ENCODE measurements at places on chromosomes 2 and 18.

DNA sequence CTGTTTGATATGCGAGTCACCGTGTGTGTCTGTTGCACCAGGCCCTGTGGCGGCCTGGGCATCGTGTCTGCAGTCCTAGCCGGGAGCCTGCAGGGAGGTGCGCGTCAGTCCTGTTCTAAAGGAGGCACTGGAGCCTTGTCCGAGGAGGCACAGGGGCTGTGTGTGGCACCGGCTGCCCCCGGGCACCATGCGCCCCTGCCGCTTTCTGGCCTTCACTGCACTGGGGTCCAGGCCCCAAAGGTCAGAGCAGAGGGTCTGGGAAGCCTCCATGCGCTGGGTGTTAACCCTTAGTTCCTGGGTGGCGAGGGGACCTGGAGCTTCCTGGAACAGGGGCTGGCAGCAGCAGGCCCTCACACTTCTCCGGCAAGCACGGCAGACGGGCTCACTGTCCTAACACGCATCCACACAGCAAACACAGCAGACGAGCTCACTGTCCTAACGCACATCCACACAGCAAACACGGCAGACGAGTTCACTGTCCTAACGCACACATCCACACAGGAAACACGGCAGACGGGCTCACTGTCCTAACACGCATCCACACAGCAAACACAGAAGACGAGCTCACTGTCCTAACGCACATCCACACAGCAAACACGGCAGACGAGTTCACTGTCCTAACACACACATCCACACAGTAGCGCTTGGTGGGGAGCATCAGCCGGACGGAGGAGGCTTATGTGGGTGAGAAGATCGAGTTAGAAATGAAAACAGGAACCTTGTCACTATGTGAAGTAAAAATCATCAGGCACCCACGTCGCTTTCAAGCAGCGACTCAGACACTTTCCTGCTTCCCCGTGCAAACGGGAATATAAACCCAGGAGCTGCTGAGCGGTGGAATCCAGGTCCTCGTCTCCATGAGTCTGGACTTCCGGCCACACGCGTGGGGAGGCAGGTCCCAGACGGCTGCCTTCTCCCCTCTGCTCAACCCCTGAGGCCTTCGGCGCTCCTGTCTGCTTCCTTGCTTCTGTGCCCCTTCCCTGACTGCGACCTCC, 65.3 kb downstream of the TPO start:
- no peak for DNase-seq

- no peak for DNase-seq
Observed at GRCh38 chr18:27276886-27277285, 91.8 kb upstream of the CHST9 start.

- peak; percentile 76 for DNase-seq
Observed at GRCh38 chr18:77899972-77900754, 650.5 kb downstream of the GALR1 start.

DNA sequence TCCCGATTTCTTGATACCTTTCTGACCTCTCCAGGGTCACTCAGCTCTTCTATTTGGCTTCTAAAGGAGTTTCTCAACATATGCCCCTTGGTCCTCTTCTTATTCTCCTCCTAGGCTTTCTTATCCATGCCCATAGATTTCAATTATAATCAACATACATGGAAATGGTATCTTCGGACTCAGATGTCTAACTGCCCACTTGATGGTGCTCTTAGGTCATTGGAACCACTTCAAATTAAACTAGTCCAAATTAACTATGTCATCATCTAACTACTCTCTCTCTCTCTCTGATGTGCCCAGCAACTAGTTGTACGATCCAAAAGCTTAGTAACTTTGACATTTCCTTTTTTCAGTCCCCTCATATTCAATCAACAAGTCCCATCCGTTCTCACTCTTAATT, 43.2 kb upstream of the GPR75 start:
- DNase-seq: no peak

DNA sequence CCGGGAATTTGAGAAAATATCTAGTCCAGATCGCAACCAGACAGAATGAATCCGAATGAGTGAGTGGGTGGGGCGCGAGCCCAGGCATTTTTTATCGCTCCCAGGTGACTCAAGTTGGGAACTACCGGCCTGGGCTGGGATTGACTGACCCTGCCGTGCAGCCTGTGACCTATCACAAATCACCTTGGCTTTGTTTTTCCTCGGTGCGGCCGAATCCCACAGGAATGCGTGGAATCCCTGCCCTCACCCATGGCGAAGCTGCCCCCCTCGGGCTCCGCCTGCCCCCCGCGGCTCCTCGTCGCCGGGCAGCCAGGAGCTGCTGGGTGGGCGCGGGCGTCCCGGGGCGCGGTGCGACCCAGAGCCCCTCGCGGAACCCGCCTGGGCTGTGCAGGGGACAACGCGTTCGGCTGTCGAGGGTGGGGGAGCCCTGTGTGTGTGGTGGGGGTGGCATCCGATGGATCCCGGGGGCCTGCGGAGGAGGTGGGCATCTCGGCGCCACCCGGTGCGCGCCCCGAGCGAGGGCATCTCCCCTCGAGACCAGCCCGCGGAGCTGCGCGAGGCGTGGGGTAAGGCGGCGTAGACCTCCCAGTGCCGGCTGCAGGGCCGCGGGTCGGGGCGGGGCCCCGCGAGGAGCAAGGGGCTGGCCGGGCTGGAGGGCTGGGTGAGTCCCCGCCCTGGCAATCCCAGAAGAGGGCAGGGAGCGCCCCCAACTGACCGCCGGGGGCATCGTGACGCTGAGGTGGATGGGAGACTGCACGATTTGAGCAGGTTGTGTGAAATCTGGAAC, 16.5 kb downstream of the B3GNT7 start:
- peak; percentile 86 for DNase-seq

- DNase-seq: no peak
Observed at GRCh38 chr2:223040527-223040926, 11.5 kb upstream of the KCNE4 start.

DNA sequence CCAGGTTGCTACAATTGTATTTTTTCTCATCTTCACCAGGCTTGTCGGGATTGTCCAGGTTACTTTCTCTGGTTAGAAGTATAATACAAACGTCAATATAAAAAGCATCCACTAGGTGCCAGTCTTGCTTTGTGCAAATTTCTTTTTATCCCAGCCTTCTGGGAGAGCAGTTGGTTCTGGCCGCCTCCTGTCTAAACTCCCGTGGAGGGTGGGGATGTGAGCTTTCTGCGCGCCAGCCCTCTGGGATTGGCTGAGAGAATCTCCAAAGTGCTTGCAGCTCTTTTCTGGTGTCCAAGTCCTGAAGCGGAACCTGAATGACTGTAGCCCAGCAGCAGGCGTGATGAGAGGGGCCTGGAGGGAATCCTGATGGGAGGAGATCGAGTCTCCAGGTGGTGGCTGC, 22.4 kb upstream of the TOGARAM2 start:
- peak; percentile 50 for DNase-seq

DNA sequence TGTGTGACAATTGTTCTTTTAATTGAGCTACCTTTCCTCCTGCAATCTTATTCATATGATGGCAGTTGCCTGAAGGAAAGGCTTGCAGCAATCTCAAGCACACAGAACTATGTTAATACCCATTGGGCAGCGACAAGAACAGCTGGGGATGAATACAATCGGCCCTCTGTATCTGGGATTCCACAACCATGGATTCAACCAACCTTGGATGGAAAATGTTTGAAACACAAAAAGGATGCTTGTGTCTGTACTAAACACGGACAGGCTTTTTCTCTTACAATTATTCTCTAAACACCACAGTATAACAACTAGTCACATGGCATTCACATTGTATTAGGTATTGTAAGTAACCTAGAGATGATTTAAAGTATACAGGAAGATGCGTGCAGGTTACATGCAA, 256.1 kb upstream of the SIX2 start:
- DNase-seq: no peak

- no peak for DNase-seq
Observed at GRCh38 chr2:237304763-237305514, 109.0 kb downstream of the COL6A3 start.

GRCh38 chr2:161232571-161232970, 72.3 kb downstream of the TANK start:
- no peak for DNase-seq

DNA sequence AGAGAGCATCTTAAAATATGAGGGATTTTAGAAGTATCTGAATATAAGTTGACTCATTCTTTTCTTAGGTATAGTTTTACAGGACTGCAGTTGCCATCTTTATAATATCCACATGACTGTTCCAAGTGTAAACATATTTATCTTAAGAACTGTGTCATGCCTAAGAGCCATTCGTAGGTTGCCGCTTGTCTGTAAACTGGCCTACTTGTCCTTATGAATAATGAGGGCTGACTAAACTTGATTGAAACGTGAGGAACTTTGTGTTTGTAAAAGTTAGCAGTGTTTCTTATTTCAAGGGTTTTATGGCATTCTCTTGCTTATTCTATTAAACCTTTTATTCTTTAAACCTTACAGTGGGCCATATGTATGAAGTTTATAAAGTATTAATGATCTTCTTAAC, 99.6 kb downstream of the MAP3K20 start:
- DNase-seq: no peak

GRCh38 chr2:102971701-102972100, 209.9 kb downstream of the TMEM182 start:
- no peak for DNase-seq

DNA sequence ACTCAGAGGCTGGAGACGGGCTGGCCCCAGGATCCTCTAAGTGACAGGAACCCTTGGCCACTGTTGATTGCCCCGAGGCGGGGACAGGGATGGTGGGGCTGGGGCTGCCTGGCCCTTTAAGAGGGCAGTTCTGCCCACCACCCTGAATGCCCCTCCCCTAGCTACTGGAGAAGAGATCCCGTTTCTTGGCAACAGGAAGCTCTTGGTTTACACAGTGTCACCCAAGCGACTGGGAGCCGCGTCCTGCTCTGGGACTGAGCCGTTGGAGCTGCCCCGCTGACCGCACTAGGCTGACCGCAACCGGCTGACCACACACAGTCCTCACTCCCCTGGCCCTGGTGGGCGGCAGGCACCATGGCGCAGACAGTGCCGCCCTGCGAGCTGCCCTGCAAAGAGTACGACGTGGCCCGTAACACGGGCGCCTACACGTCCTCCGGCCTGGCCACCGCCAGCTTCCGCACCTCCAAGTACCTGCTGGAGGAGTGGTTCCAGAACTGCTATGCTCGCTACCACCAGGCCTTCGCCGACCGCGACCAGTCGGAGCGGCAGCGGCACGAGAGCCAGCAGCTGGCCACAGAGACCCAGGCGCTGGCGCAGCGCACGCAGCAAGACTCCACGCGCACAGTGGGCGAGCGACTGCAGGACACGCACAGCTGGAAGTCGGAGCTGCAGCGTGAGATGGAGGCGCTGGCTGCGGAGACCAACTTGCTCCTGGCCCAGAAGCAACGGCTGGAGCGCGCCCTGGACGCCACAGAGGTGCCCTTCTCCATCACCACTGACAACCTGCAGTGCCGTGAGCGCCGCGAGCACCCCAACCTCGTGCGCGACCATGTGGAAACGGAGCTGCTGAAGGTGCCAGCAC, at the start of gene TEKT4:
TSS of gene TEKT4 (plus strand) at position 205 of the 862 bp plus-strand sequence. CDS start at position 355, 150 bp downstream.
- no peak for DNase-seq

- DNase-seq: no peak
Observed at GRCh38 chr18:48944634-48945033, 6.1 kb downstream of the SMAD7 start.

GRCh38 chr2:178884440-178884839, 77.2 kb upstream of the TTN start:
- DNase-seq: no peak

GRCh38 chr2:146079216-146079615, 1559.3 kb upstream of the ZEB2 start:
- no peak for DNase-seq

- DNase-seq: no peak
Observed at GRCh38 chr18:26919627-26920026, 54.1 kb upstream of the AQP4 start.

- DNase-seq: no peak
Observed at GRCh38 chr2:30191819-30192271, 39.5 kb upstream of the LBH start.

GRCh38 chr2:16656784-16657391, 8.7 kb downstream of the CYRIA start:
- DNase-seq: no peak

- DNase-seq: no peak
Observed at GRCh38 chr2:173240083-173240482, 114.6 kb upstream of the CDCA7 start.

DNA sequence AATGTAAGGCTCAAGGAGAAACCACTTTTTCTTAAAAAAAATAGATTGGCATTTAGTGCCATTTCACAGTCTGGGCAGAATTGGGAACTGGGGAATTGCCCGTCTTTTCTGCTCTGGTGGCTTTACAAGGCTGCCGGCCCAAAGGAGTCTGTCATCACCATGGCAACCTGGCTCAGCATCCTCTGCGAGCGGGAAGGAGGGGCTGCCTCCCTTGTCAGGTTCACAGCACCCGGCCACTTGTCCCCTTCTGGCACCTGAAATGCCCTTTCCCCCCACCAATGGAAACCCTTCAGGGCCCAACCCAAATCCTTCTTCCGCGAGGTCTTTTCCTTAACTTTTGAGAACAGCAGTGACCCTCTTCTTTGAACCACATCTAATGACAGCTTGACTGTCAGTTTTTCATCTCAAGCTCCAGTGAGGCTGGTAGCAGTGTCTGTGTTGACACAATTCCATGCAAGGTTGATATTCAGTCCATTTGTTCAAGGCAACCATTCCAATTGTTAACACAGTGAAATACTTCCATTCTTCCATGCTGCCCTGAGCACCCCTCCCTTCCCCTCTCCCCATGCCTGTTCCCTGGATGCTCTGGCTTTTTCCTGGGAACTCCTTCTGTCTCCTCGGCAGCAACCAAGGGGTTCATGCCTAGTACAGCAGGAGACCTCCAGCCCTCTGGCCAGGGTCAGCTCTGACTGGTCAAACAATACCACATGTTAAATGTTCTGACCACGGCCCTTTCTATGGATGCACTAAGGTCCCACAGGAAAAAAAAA, 79.6 kb downstream of the DNER start:
- no peak for DNase-seq

GRCh38 chr2:84817239-84817655, 63.6 kb downstream of the TRABD2A start:
- peak; percentile 36 for DNase-seq

GRCh38 chr18:48842259-48843061, 108.3 kb downstream of the SMAD7 start:
- DNase-seq: peak; percentile 58

- DNase-seq: no peak
Observed at GRCh38 chr18:48024009-48024512, 93.6 kb upstream of the SMAD2 start.

DNA sequence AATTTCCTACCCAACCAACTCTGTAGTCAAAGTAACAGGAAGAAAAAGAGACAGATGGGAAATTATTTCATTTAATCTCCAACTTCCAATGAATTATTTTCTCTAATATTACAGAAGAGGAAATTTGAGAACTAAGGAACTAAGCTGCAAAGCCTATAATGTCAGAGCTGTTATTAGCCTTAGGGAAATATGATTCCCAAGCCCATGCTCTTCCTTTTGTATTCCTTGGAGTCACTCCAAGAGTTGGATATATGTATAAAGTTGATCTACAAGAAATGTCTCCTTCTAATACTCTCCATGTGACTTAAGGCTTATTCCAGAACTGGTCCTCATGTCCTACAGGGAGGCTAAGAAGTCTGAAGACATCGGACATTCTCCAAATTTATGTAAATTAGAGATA, 31.6 kb upstream of the VWC2L start:
- no peak for DNase-seq
